T-cell (primary cell): ENCODE measurements at places on chromosomes 3 and 15.

- DNase-seq: no peak
These were observed 148.6 kb downstream of the CNTN3 start for GRCh38 chr3:74465715-74466410.

DNA sequence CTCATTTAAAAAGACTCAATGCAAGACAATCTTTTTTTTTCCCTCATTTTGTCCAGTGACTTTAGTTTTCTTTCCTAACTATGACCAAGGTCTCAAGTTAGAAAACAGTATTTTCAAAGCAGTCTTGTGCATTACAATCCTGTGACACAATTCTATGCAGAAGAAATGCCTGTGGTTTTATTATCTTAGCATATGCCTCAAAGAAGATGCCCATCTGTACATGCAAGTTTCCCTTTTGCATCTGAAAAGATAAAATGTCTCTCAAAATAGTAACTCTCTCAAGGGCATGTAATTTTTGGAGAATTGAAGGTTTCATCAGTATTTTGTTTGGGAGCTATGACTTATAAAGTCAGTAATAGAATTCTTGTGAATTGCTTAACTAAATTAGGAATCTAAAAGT, 292.0 kb upstream of the SUCLG2 start:
- DNase-seq: no peak

DNA sequence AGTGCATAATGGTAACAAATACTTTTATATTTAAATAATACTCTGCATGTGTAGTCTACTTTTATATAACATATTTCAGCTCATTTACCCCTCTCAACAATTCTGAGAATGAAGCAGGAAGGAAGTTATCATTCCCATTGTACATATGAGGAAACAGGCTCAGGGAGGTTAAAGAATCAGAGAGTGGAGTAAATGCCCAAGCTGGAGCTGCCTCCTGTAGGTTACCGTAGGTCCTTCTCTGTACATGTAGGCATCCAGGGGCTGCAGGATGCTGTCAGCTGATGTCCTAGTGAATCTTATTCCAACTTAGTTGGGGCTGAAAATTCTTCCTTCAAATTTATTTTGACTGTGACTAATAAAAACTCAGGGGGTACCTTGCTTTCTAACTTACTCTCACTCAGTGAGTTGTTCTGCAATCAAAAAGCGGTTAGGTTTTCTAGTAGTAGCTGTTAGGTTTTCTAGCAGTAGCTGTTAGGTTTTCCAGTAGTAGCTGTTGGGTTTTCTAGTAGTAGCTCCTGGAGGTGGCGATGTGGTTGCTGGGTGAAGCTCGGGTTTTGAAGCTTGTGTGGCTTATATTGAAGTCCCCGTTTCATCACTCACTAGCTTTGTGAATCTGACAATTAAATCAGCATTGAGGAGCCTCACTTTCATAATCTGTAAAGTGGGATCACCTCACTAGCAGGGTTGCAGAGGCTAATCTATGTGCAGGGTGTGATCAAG, 357.0 kb downstream of the NR2F2 start:
- no peak for DNase-seq

GRCh38 chr15:58856086-58856485, 77.4 kb downstream of the SLTM start:
- DNase-seq: no peak

DNA sequence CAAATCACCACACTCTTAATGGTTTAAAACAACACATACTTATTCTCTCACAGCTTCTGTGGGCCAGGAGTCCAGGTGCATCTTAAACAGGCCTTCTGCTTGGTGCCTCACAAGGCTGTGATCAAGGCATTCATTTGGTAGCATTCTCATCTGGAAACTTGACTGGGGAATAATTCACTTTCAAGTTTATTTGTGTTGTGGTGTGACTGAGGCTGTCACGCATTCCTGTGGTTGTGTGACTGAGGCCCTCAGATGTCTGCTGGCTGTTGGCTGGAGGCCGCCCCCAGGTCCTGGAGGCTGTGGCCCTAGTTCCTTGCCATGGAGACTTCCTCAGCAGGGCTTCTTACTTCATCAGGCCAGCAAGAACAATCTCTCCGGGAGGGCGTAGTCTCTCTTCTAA, 16.9 kb upstream of the FAM3D start:
- no peak for DNase-seq

- peak; percentile 59 for DNase-seq
These were observed 53.2 kb downstream of the LHFPL4 start for GRCh38 chr3:9500108-9501050.

- DNase-seq: no peak
These were observed 2.1 kb upstream of the SCAANT1 start for GRCh38 chr3:63914312-63914711.

DNA sequence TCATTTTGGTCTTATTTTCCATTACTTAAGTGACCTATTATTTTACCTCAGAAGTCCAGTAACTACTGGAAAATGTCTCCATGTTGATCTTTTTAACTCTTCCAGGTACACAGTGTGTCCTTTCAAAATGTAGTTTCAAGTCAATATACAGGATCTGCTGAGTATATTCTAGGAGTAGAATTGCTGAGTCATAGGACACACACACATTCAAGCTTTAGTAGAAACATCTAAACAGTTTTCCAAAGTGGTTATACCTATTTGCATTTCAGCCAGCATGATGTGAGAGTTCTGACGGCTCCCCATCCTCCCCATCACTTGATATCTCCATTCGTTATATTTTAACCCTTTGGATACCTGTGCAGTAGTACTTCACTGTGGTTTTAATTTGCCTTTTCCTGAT, 271.9 kb downstream of the MCTP2 start:
- DNase-seq: no peak

DNA sequence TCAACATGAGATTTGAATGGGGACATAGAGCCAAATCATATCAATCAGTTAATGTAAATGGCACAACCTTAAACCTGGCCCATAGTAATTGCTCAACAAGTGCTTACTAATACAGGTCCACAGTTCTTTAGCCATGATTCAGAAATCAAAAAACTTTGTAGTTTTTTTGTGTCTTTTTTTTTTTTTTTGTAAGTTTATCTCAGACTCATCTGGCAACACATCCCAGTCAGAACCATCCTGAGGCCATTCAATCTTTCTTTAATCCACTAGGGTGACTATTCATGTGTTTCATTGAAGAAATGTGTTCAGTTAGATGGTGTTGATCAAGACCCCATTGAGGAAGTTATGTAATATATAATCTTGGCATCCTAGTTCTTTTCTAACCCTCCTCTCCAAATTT, 65.4 kb downstream of the ABI3BP start:
- no peak for DNase-seq

DNA sequence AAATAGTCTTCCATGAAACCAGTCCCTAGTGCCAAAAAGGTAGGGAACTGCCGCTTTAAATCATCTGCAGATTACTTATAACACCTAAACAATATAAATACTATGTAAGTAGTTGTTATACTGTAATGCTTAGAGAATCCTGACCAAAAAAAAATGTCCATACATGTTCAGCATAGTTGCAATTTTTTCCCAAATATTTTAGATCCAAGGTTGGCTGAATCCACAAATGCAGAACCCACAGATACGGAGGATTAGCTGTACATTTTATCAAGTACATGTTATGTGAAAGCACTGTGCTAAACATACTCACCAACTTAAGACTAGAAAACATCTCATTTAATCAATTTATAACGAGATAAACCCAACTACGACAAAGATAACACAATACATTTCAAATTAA, 9.3 kb downstream of the MSL2 start:
- DNase-seq: no peak

GRCh38 chr15:81337713-81338157, 13.8 kb upstream of the STARD5 start:
- no peak for DNase-seq

GRCh38 chr15:91468871-91469580, 369.0 kb downstream of the SV2B start:
- no peak for DNase-seq

GRCh38 chr3:147269907-147270306, 136.4 kb downstream of the ZIC4 start:
- no peak for DNase-seq

DNA sequence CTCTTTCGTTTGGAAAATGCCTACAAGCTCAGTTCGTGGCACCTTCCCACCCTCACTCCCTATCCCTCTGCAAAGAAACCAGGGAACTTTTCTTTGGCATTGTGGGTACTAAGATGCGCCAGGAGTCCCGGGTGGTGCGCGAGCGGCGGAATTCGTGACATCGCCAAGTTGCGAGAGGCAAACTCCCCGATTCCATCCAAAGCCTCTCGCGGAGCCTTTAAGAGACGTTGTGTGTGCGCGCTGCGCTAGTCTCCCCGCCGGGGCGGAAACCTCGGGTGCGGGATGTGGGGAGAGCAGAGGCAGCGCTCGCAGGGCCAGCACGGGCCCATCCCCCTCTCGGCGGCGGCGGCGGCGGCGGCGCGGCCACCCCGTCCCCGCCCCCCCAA, 443 bp upstream of the NR2F2 start:
- no peak for DNase-seq

GRCh38 chr15:90561344-90562244, 31.9 kb downstream of the CRTC3 start:
- no peak for DNase-seq

DNA sequence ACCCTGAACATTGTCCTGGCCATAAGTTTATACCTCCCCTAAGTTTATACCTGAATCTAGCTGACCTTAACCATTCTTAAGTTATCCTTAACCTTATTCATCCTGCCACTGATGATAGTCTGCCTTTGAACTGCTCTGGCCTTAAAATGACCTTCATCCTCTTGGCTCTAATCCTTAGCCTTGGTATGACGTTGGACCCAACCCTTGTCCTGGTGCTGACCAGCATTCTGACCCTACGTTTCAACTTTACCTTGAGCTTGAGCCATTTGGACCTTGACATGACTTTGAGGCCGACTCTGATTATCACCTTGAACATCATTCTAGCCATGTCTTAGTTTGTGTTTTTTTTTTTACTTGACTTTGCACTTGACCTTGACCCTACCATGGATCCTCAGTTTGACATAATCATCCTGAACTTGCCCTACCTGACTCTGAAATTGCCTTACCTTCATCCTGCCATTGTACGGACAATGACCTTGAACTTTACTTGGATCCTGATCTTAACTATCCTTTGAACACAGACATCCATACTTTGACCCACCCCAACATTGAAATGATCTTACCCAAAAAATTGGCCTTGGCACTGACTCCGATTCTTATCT, 61.1 kb upstream of the ACAD9 start:
- no peak for DNase-seq

DNA sequence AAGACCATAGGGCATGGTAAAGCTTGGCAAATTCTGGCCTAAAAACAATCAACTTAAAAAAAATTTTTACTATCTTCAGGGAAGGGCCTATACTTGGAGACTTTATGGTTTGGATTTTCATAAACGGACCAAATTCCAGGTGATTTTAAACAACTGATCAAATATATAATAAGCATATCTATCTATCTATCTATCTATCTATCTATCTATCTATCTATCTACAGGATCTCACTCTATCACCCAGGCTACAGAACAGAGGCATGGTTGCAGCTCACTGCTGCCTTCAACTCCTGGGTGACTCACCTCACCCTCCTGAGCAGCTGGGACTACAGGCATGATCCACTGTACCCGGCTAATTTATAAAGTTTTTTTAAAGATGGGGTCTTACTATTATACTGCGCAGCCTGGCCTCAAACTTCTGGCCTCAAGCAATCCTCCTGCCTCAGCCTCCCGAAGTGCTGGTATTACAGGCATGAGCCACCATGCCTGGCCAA, 6.7 kb downstream of the SPPL2A start:
- no peak for DNase-seq

DNA sequence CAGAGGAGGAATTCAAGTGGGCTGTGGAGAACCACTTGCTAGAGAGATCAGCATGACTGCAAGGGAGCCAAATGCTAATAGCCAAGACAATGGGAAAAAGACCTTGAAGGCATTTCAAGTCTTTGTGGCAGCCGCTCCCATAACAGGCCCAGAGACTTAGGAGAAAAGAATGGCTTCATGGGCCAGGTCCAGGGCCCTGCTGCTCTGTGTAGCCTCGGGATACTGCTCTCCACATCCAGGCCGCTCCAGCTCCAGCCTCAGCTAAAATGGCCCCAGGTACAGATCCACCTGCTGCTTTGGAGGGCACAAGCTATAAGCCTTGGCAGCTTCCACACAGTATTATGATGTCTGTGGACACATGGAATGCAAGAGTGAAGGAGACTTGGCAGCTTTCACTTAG, 157.7 kb downstream of the NECTIN3 start:
- DNase-seq: no peak

GRCh38 chr15:35728219-35728940, 182.4 kb upstream of the DPH6 start:
- no peak for DNase-seq

DNA sequence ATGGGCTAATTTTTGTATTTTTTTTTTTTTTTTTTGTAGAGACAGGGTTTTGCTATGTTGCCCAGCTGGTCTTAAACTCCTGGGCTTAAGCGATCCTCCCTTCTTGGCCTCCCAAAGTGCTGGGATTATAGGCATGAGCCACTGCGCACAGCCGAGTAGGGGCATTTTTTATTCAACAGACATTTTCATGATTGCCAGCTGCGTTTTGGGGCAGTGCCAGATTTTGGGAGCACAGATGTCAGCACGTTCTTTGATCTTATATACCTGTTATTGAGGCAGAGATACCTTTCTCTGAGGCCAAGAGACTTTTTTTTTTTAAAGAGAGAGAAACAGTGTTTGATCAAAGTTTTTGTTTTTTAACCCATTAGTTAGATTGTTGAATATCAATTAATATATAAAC, 16.8 kb downstream of the NEO1 start:
- DNase-seq: no peak

DNA sequence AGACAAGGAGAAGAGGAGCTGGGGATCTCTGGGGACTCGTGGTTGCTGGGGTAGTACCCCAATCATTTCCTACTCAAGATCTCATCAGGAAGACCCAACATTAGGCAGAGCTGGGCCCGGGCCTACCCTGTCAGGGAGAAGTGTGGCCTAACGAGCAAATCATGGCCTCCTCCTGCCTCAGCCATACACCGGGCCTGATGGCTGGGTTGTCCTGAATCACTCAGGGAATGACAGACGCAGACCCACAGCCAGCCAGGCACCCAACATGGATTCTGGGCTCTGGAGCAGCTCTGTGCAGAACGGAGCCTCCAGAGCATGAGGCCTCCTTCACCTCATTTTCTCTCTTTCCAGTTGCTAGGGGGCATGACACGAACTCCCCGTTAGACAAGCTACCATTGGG, 19.7 kb downstream of the ITGA11 start:
- no peak for DNase-seq

DNA sequence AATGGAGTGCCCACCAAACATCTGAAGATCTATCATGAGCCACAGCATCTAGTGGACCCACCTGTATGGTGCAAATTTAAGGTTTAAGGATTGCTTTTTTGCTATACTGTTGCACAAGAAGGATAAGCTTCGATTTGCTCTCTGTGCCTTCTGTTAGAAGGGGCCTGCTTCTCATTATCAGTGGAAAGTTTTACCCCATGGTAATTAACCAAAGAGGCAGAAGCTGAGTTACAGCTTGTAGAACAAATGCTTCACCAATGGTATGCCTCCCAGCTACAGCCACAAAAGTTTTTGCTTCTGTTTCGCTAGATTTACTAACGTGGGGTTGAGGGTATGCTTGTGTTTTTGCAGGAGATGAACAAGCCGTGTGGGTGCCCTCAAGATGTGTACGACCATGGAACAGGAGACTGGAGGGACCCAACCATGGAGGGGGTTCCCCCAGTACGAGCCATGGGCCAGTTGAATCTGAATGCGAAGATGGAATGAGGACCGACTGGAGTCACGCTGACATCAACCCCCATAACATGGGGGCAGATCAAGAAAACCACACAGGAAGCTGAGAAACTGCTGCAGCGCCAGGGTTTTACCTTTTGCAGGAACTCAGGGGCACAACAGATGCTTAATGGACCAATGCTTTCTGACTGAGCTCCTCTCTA, 43.5 kb downstream of the ACAD9 start:
- DNase-seq: peak; percentile 56

GRCh38 chr15:67066959-67067853, 1.8 kb downstream of the SMAD3 start:
- DNase-seq: no peak
